Left ventricle myocardium inferior (tissue), 1 donor: ENCODE measurements at places on chromosomes 5 and 9. TPM values are rescaled to one million over a fixed set of nuclear protein-coding genes. Genes with fewer than 3 reads are reported as not detected.

CDHR2 gene
- total RNA-seq = 0.33 TPM

HK3 gene
- total RNA-seq = 3.5 TPM

CBY3 gene
- not detected for total RNA-seq

DNA sequence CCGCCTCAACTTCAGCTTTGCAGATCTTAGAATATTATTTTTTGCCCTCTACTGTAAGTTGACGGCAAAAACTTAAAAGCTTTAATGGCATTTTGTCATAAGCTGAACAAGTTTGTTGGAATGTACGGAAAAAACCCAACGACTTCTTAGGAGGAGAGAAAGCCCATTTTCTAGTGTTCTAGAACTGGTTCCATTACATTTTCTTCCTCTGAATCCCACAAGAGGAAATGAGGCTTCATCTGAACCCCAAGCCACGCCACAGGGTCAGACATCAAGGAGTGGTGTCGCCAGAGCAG lies 113.7 kb downstream of the LHFPL2 start:
- DNase-seq = no peak
